Gastroesophageal sphincter (tissue), 4 donors: ENCODE measurements at places on chromosomes 2 and 18. TPM values are rescaled to one million over a fixed set of nuclear protein-coding genes. Genes with fewer than 3 reads are reported as not detected.

GRCh38 chr2:150174056-150174805, 313.2 kb downstream of the RND3 start:
- ATAC-seq = no peak

DNA sequence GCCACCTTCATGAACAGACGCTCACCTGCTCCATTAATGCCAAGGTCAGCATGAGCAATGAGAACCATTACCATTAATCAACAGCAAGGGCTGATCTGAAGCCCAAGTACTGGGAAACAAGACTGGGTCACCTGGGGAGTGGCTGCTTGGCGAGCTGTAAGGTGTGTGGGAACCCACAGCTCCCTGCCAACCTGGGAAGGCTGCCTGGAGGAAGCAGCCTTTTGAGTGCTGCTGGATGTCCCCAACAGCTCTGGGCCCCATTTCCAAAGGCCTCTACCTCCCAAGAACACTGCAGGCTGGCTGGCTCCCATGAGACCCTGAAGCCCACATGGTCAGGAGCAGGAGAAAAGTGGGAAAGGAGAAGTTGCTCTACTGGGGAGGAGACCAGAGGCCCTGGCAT, 62.1 kb downstream of the CYP26B1 start:
- no peak for ATAC-seq

DNA sequence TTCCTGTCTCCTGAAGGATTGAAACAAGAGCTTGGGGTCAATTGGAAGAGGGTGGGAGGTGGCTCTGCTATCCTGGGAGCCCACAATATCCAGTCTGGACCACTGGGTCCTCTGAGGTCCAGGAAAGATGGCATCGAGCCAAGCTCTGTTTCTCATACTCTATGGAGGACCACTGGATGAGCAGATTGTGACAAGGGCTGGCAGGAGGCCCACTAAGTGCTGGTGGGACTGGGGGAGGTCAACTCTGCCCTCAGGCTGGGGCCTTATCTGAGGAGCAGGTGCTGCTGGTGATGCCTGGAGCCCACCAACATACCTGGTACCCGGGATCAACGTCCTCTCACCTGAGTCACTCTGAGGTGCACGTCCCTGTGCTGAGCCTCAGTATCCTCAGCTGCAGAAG, 142.4 kb downstream of the NDUFA10 start:
- no peak for ATAC-seq

GRCh38 chr2:105334211-105334610, 3.1 kb upstream of the C2orf49 start:
- no peak for ATAC-seq

Gene UGT1A1
- total RNA-seq = not detected

- peak; percentile 64 for ATAC-seq
Measured at GRCh38 chr2:237361194-237362004, 52.6 kb downstream of the COL6A3 start.

DNA sequence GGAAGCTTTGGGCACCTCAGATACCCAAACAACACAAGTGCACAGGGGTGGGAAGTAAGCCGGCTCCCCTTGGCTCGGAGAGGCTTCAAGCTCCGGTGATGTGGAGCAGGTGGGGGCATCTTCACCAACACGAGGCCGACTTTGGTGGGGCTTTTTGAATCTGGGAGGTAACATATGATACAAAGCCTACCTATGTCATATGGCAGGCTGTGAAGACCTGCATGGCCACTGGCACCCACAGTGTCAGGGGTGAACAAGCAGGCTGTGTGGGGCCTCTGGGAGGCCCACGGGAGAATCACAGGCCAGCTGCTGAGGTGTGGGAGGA, 109.0 kb downstream of the EIPR1 start:
- ATAC-seq = no peak
